Cardiac septum (tissue), 1 donor: ENCODE measurements at places on chromosomes 4 and X. TPM values are rescaled to one million over a fixed set of nuclear protein-coding genes. Genes with fewer than 3 reads are reported as not detected.

- no peak for DNase-seq
Observed at GRCh38 chr4:145494666-145495270, 13.1 kb downstream of the SMAD1 start.

CDKL2 gene
- total RNA-seq: 0.70 TPM

DNA sequence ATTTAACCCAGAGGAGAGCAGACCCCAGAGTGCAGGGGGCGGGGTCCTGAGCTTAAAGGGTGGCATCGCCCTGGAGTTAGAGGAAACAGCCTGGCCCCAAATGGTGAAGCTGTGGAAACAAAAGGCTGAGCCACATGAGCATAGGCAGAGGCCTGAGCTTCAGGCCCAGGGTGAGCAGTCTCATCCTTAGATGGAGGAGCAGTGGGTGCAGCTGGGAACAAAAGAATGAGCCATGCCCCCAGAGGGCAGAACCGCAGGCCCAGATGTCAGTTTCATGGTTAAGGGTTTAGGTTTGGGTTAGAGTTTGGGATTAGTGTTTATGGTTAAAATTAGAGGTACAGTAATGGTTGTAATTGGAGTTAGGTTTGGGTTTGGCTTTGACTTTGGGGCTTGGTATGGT is 44.4 kb upstream of the IL9R start:
- no peak for DNase-seq

ARHGEF38 gene
- total RNA-seq: not detected
